CD4-positive, alpha-beta T cell treated with Interleukin-6 for 4 hours (primary cell): ENCODE measurements at places on chromosomes 1 and 21.

- no peak for DNase-seq
Observed at GRCh38 chr1:214310777-214311690, 30.1 kb downstream of the SMYD2 start.

GRCh38 chr1:93255222-93256079 lies 74.9 kb downstream of the CCDC18 start:
- no peak for DNase-seq

DNA sequence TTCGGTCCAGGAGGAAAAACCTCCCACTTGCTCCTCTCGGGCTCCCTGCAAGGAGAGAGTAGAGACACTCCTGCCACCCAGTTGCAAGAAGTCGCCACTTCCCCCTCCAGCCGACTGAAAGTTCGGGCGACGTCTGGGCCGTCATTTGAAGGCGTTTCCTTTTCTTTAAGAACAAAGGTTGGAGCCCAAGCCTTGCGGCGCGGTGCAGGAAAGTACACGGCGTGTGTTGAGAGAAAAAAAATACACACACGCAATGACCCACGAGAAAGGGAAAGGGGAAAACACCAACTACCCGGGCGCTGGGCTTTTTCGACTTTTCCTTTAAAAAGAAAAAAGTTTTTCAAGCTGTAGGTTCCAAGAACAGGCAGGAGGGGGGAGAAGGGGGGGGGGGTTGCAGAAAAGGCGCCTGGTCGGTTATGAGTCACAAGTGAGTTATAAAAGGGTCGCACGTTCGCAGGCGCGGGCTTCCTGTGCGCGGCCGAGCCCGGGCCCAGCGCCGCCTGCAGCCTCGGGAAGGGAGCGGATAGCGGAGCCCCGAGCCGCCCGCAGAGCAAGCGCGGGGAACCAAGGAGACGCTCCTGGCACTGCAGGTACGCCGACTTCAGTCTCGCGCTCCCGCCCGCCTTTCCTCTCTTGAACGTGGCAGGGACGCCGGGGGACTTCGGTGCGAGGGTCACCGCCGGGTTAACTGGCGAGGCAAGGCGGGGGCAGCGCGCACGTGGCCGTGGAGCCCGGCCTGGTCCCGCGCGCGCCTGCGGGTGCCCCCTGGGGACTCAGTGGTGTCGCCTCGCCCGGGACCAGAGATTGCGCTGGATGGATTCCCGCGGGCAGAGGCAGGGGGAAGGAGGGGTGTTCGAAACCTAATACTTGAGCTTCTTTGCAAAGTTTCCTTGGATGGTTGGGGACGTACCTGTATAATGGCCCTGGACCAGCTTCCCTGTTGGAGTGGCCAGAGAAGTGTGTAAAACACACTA lies 45.3 kb downstream of the MRPL39 start:
- DNase-seq: peak; percentile 78

- DNase-seq: no peak
Observed at GRCh38 chr1:164637461-164638375, 78.7 kb downstream of the PBX1 start.

DNA sequence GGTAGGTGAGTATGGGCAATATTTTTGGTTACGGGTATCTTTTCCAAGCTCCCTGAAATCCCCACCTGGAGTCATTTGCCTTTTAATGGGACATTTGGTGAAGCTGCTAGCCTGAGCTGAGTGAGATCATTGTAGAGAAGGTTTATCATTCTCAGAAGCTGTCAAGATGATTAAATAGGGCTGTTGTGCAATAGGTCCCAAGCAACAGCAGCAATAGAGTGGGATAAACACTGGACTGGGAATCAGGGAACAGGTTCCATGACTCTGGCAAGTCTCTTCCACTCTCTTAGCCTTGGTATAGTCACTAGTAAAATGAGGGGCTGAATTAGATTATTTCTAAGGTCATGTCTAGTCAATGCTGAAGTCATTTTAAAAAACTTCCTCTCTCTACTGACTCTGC lies 30.3 kb upstream of the FAM78B start:
- no peak for DNase-seq

DNA sequence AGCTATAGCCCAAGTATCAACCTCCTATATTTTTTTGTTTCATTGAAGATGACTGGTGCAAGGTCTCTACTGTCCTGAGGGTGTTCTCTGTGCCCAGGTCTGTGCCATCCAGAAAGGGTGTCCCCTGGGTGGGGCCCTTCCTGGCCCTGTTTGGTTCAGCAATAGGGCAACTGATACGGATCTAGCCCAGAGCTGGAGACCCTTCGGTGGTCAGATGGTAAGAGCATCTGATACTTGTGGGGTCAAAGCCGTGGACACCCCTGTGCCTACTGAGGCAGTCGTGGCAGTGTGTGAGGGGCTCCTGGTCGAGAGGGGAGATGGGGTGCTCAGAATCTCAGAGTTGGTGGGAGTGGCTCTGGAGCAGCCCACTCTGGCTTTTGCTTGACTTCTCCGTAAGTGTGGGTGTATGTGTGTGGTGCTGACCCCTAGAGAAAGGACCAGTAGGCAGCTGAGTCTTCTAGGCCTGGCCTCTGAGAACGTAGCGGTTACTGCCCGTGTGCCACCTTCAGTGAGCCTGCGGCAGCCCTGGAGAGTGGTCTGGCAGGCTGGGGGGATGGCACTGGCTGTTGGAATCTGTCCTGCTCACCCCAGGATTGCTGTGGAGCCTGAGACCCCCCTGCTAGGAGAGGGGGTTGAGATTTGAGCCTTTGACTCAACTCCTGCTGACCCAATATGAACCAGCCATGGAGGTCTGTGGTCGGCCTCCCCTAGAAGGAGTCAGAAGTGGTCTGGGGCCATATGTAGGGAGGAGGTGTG lies 2.7 kb downstream of the AMPD2 start:
- no peak for DNase-seq

GRCh38 chr1:101996825-101997465 lies at the start of gene OLFM3:
TSS of gene OLFM3 (minus strand) at chr1:101996926.
- DNase-seq: no peak

DNA sequence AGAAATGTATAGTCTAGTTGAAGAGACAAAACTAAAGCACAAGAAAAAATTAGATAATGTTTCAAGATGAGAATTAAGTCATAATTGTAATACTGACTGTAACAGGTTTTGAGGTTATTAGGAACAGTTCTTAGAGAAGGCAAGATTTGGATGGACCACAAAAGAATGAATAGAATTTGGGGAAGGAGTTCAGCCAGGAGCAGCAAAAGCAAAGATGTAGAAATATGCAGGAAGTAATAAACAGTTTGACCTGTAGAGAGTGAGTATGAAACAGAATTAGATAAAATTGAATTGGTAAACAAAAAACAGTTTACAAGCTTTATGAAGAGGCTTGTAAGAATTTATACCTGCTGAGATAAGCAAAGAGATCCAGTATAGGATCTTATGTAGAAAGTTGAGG lies 16.3 kb downstream of the VPS45 start:
- DNase-seq: no peak

- no peak for DNase-seq
Observed at GRCh38 chr1:109309347-109309746, 2.5 kb upstream of the MYBPHL start.

DNA sequence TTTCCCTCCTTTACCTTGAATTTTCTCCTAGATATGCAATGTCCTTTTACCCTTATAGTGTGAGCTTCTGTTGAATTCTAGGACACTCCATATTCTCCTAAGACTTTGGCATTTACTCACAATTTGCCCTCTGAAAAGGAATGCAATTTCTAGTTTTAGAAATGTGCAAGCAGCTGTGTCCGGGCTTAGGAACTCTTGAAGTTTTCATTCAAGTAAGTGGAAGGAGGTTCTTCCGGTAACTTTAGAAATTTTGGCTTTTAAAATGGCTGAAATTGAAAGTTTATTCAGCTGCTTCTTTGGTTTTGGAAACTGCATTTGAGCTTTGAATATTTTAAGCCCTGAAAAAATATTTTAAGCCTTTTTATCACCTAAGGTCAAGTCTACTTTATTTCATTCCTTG lies 56.3 kb downstream of the DPH5 start:
- no peak for DNase-seq

GRCh38 chr1:72763481-72763880 lies 481.1 kb upstream of the NEGR1 start:
- DNase-seq: no peak

GRCh38 chr1:14761291-14762153 lies 163.0 kb downstream of the KAZN start:
- DNase-seq: no peak

GRCh38 chr1:209774592-209774991 lies 9.8 kb downstream of the C1orf74 start:
- DNase-seq: no peak
